ENCODE measurements at places on chromosomes 5 and 9.

GRCh38 chr9:76453785-76454184 is 5.2 kb upstream of the GCNT1 start:
- no peak for DNase-seq

DNA sequence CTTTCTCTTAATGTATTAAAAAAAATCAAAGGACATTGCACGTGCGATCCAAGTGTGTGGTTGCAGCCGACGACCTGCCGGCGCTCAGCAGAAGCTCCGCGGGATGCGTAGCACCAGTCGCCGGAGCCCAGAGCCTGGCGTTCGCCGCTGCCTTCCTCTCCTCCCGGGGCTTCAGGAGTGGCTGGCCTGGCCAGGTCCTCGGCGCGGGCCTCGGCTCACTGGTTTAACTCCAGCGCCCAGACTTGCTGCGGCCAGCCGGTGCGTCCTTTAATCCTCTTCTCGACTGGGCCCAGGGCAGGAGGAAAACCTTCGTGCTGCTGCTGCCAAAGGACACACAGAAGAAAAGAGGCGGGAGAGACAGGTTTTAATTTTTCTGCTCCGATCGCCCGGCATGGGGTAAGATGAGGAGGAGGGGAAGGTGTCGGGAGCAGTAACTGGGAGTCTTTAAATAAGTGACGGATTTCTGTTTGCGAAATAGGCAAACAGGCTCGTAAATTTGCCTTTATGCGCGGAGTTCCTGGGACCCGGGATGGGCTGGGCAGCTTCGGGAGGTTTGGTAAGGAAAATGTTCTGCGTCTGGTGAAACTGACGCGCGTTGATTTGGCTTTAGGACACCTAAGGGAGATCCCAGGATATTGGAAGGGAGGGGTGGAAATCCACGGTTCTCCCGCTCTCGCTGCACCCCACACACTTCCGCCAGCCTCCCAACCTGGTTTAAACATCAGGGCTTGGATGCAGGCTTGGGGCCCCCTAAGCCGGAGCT is 2.3 kb downstream of the HAND1 start:
- no peak for DNase-seq

- DNase-seq, result no peak
Observed at GRCh38 chr5:89946508-89946907, 463.0 kb downstream of the CETN3 start.

DNA sequence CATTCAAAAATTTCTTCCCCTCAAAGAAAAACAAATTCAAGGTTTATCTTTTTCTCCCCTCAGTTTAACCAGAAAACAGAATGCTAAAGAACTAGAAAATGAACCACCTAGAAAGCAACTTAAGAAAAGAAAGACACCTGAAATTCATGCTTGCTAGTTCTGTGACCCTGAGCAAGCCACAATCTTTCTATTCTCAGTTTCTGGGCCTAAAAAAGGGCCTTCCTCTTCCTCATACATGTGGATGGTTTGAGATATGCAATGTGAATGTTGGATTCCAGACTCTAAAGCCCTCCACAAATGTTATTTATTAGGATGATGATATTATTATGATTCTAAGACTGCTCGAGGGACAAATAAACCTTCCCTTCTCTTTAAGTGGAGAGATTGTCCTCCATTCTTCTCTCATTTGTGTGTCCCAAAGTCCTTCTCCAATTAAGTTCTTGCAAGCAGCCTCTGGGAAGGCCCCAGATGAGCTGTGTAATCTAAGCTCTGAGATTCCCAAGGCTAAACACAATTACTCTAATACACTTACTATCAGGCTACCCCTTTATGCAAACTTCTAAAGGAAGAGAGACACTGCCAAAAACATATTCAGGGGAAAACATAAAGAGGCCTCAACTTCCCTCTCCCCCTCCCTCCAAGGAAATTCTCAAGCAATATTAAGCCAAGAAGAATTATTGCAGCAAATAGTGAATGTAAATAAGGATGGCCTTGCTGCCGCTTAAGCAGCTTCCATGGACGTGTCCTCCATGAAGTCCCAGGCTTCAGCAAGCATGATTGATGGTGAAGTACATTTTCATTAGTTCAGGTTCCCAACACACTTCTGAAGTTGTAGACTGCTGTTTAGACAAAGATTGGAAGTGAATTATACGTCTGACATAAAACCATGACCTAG is 80.2 kb downstream of the PRKACG start:
- DNase-seq, result no peak

Data from stimulated activated CD8-positive, alpha-beta memory T cell treated with anti-CD3 and anti-CD28 coated beads, Interleukin-4, amount 100 ng/mL, for 4 hours (primary cell).